Activated T-helper 2 cell treated with anti-CD3 and anti-CD28 coated beads, Interferon-gamma antibody, Interleukin-2, Interleukin-4, amounts not matched to agents 10 μg/mL and 5 μg/mL and 100 μg/mL, durations not matched to agents 14 hours and 24 hours and 36 hours (primary cell): ENCODE measurements at places on chromosomes 12 and 14. TPM values are rescaled to one million over a fixed set of nuclear protein-coding genes. Genes with fewer than 3 reads are reported as not detected.

DNA sequence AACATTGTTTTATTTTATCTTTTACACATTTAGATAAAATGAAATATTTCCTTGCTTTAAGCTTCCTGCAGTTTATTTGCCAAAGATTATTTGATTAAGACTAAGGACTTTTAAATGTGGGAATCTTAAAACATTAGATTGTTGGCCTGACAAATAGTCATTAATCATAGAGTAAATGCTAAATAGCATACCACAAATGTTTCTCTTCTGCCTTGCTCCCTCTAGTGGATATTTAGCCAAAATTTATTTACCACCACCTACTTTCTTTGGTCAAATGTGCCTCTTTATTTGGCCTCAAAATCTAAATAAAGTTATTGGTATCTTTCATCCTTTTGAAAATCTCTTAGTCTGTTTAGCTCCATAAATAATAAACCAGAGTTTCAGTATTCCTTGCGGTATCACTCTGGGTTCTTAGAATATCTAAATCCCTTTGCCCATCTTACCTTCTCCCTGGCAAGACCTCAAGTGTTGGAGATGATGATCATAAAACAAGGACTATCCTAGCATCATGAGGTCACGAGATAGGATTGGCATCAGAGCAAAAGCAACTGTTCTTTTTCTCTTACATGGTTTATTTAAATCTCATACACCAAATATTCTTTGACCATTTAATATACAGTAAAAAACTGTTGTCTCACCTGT, 150.6 kb upstream of the AEBP2 start:
- no peak for DNase-seq

Gene PRIMA1
- total RNA-seq: not detected in 2 replicates

Gene MED13L
- 49.0 and 52.5 TPM in 2 replicates for total RNA-seq

DNA sequence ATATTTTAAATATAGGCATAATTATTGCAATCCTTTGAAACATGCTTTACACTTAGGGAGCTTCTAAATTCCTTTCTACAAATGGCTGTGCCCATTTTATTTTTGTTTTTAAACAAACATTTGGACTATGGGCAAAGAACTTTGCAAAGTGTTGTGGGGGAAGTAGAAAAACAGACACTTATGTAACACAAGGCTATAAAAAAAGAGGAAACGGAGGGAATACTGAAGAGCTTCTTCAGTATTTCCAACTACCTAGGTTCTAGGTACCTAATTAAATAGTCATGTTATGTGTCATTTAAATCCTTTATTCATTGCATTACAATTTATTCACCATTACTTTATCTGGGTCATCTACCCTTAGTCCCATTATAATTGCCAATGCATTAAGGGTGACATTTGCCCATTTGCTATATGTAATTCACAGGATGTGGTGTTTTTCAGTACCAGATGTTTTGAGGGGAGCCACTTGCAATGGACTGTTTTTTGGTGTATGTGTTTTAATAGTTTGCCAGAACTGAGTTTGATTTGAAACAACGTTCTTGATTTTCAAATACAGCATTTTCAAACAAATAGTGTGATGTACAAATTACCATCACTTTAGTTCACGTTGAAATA, 1.5 kb upstream of the MSRB3 start:
- DNase-seq: no peak

Gene FBLN5
- 6.2 and 6.4 TPM in 2 replicates for total RNA-seq

Gene SPTB
- 0.02 and 0.05 TPM in 2 replicates for total RNA-seq

GRCh38 chr14:48125654-48126053, 450.2 kb upstream of the MDGA2 start:
- no peak for DNase-seq

- DNase-seq: no peak
These were observed 55.5 kb upstream of the AVPR1A start for GRCh38 chr12:63206494-63206893.

Gene ABCD2
- total RNA-seq: 5.8 TPM in 2 replicates

DNA sequence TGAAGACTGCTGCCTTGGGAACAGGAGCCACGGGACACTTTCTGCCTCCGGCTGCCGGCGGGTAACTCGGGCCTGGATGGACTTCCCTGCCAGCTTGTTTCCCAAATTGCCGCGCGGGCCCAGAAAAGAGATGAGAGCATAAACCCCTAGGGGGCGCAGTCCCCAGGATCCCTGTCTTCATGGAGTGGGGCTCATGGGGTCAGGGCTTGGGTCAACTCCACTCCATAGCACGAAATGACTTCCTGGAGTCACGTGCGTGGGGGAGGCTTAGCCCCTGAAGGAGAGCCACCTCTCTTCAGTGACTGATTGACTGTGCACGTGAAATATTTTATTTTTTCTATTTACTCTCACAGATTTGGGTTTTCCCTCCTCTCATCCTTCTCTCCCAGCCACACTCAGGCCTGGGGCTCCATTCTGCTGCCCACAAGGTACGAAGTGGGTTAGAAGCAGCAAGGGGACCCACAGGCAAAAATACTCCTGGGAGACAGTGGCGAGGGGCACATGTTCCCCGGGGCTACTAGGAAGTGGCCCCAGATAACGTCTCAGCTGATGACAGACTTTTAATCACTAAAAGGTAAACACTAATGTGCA, 10.0 kb downstream of the PGF start:
- no peak for DNase-seq

DNA sequence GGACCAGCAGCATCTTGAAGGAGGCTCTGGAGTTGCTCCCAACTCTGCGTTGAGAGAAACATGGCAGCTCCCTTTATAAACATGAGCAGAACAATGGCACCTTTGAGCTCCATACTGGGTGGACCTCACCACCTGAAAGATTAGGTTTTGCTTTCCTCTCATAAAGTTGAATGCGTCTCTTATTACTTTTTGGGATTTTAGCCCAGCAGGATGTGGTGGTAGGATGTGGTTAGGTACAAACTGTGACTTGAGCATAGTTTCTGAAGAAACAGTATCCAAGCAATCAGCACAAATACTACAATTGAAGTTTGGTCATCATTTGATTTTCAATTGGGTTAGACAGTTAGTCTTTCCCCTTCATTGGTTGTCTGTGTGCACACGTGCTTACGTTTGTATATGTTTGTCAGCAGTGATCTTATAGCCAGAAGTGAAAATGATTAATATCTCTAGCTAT, at the start of gene PRR4:
Gene PRR4, minus strand, starts transcription at position 51 of the 454 bp plus-strand sequence. Its CDS starts 38 bp downstream, at position 13.
- peak; percentile 34 for DNase-seq

- no peak for DNase-seq
These were observed 81.0 kb upstream of the RASSF8 start for GRCh38 chr12:25877446-25877845.

DNA sequence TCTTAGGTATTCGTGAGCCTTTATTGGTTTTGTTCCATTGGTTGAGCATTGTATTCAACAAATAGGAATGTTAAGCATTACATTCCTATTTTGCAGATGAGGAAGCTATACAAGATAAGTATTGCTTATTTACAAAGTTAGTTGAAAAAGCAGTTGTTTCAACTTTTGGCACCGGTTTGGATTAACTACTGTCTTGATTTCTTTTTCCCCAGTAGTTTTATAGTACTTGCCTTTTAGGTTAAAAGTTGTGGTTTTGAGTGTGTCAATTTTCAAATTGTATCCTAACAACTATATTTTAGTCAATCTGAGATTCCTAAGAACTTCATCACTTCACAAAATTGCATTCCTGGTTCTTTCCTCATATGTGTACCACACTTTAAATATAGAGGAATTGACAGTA, 23.8 kb upstream of the MBIP start:
- no peak for DNase-seq

GRCh38 chr12:102633981-102634605, 153.7 kb upstream of the IGF1 start:
- no peak for DNase-seq

GRCh38 chr14:104248203-104249055, 110.0 kb downstream of the KIF26A start:
- DNase-seq: no peak
